ENCODE measurements at places on chromosomes 3 and 15. TPM values are rescaled to one million over a fixed set of nuclear protein-coding genes. Genes with fewer than 3 reads are reported as not detected.

Gene LRTM1
- polyA plus RNA-seq = not detected

Gene CCR3
- not detected for polyA plus RNA-seq

DNA sequence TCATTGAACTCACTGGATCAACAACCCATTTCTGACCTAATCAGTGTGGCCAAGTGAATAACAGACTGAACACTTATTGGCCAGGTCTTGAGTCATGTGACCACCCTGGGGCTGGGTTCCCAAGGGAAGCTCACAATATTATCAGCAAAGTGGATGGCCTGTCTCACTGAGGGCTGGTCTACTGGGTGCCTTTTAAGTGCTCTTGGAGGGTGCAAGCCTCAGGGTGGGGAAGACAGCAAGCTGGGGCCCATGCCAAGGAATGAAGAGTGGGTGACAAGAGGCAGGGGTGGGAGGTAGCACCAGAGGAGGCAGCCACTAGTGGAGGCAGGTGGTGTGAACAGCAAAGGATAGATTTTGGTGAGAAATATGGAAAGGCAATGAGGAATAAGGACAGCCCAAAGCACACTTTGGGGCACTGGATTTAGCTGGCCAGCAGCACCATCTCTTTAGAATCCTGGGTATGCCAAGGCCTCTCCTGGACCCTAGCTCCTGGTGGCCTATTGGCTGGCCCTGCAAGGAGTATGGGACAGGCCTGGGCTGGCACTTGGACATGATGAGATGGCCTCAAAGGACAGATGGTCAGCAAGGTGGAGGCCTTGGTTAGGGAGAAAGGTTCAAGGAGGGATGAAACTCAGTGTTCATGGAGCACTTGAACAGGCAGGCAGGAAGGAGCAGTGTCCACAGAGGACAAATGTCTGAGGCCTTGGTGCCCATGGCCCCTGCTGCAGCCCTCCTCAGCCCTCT lies 34.2 kb downstream of the HMCES start:
- peaks cover 40% of the 10 kb centered on the region for H3K4me1 ChIP-seq
- H3K36me3 ChIP-seq = no peaks in the 10 kb centered on the region
- H3K27ac ChIP-seq = no peak overlapping the region
- DNase-seq = no peak

Gene FOXL2NB
- polyA plus RNA-seq = not detected

DNA sequence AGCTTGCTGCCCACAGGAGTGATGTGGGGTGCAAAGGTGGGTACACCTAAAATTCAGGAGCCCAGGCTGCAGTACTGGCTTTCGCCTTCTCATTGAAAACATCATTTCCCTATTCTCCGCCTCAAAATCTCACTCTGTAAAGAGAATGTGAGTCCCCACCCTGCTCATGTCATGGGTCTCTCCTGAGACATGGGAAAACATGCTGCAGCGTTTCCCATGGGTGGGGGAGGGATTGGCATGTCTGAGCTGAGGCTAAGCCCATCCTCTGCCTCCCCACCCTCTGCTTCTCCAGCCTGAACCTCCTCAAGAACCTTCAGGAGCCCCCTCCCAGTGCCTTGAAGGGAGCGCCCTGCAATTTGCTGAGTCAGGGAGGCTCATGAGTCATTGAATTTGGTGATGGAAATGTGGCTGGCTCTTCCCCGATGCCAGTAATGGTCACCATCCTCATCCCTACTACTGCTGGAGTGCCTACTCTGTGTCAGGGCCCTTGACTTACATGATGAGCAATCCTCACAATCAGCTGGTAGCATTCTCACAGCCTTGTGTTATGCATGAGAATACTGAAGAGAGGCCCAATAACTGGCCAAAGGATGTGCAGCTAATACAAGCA lies 28.8 kb downstream of the WNT5A start:
- H3K4me3 ChIP-seq = no peak overlapping the region
- no peaks in the 10 kb centered on the region for H3K27me3 ChIP-seq
- no peak for DNase-seq

Gene AEN
- 11.6 TPM for polyA plus RNA-seq

Gene KPNA1
- polyA plus RNA-seq = 63.6 TPM

DNA sequence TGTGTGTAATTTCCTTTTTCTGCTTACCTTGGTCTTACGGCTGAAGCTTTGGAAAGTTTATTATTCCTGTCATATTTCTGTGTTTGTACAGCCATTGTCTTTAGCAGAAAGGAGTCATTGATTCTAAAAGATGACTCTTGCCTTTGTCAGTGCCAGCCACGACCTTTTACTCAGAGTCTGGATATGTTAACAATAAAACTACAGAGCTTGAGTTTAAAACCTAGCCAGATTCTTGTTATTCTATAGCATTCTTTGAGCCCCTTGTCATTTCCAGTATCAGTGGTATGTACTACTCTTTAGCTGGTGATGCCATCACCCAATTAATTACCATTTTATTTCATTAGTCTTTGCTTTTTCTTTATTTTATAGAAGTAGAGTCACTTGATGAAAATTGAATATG lies 142.4 kb downstream of the TCF12 start:
- peaks cover 69% of the 10 kb centered on the region for H3K4me1 ChIP-seq
- DNase-seq = no peak
- H3K27me3 ChIP-seq = no peaks in the 10 kb centered on the region
- H3K4me3 ChIP-seq = no peak overlapping the region
- no peaks in the 10 kb centered on the region for H3K36me3 ChIP-seq

- peaks cover 47% of the 10 kb centered on the region for H3K36me3 ChIP-seq
- no peak for DNase-seq
- H3K27ac ChIP-seq = peak overlapping the region; percentile 67
- H3K4me3 ChIP-seq = peak overlapping the region; percentile 44
Measured at GRCh38 chr3:33061782-33062181, 35.2 kb downstream of the GLB1 start.

GRCh38 chr3:55515550-55516246 lies 28.6 kb upstream of the WNT5A start:
- DNase-seq = no peak
- no peaks in the 10 kb centered on the region for H3K4me1 ChIP-seq
- H3K27ac ChIP-seq = no peak overlapping the region

DNA sequence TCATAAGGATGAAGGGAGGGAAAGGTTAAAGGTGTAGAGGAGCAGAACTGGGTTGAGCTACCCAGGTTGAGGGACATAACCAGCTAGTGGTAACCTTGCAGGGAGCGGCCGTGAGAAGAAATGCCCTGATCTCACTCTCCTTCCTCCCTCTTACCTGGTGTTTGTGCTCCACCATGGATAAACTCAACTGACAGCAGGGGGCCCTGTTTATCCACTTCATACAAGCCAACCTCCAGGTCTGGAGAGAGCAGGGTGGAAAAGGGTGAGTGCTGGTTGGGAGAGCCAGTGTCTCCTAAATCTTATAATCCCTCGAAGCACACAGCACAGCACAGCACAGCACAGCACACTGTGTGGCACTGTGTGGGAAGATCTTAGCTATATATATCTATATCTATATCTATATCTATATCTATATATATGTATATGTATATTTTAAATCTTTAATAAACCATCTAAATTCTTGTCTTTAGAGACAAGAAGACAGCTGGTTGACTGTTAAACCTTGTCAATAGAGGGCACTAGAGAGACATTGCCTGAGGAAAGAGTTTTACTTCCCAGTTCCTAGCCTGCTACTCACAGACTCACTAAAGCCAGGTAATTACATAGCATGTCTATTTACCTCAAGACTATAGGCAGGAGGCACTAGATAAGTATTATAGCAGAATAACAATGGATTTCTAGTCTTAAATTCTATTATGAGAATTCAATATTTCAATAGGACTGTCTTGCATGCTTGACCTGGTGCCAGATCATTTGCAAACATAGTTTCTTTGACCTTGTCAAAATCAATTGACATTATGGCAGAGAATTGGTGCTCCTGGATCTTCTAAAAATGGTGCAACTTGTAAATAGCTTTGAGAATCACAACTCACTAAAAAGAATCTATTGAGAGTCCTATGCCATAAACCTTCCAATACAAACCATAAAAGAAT lies 21.7 kb upstream of the FMN1 start:
- DNase-seq = no peak
- no peak overlapping the region for H3K4me3 ChIP-seq
- no peaks in the 10 kb centered on the region for H3K4me1 ChIP-seq
- H3K27ac ChIP-seq = no peak overlapping the region
- H3K36me3 ChIP-seq = no peaks in the 10 kb centered on the region
- peaks cover 3% of the 10 kb centered on the region for H3K27me3 ChIP-seq

Gene ALDH1L1
- polyA plus RNA-seq = not detected

Gene TF
- polyA plus RNA-seq = not detected

Gene TRIM42
- not detected for polyA plus RNA-seq

Gene SCAANT1
- not detected for polyA plus RNA-seq

GRCh38 chr15:40928821-40929659 lies at the start of gene DLL4:
Gene DLL4 (plus strand): TSS chr15:40929340. CDS start chr15:40929669, 329 bp downstream.
- peaks cover 58% of the 10 kb centered on the region for H3K4me1 ChIP-seq
- H3K36me3 ChIP-seq = no peaks in the 10 kb centered on the region
- H3K27me3 ChIP-seq = peaks cover 29% of the 10 kb centered on the region
- peak within 1 kb of the TSS; percentile 83 for H3K4me3 ChIP-seq
- H3K27ac ChIP-seq = no peak within 1 kb of the TSS

DNA sequence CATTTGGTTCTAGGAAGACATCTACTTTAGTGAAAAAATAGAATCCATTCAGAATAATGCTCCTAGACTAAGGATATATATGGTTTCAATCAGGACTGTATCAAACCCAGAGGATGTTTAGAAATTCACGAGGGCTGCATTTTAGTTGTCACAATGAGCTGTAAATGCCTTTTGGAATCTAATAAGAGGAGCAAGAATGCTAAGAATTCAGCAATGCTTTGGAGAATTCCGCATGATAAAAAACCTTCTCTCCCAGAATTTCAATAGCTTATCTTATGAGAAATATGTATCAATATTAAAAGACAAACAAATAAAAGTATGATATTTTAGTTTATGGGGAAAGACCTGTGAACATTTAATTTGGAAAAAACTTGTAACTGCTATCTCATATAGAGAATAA lies 885.1 kb downstream of the ZPLD1 start:
- H3K4me1 ChIP-seq = no peaks in the 10 kb centered on the region
- DNase-seq = no peak
- H3K36me3 ChIP-seq = no peaks in the 10 kb centered on the region
- H3K4me3 ChIP-seq = no peak overlapping the region
- H3K27me3 ChIP-seq = no peaks in the 10 kb centered on the region

- DNase-seq = no peak
- no peak overlapping the region for H3K4me3 ChIP-seq
- no peak overlapping the region for H3K27ac ChIP-seq
- H3K27me3 ChIP-seq = no peaks in the 10 kb centered on the region
Measured at GRCh38 chr3:116161575-116162525, 283.4 kb downstream of the LSAMP start.

Gene WDR49
- not detected for polyA plus RNA-seq

Gene MUC20
- not detected for polyA plus RNA-seq

Gene RTP3
- polyA plus RNA-seq = not detected

- DNase-seq = no peak
- H3K4me1 ChIP-seq = no peaks in the 10 kb centered on the region
- no peak overlapping the region for H3K4me3 ChIP-seq
- peaks cover 3% of the 10 kb centered on the region for H3K36me3 ChIP-seq
Measured at GRCh38 chr3:52857133-52857532, 22.3 kb upstream of the MUSTN1 start.

Gene SLC12A1
- not detected for polyA plus RNA-seq

Gene HDAC11
- polyA plus RNA-seq = 8.2 TPM

Gene GOLGA8J
- not detected for polyA plus RNA-seq

GRCh38 chr15:33145447-33145846 lies 49.1 kb downstream of the FMN1 start:
- peaks cover 4% of the 10 kb centered on the region for H3K27me3 ChIP-seq
- no peak overlapping the region for H3K27ac ChIP-seq
- H3K4me1 ChIP-seq = peaks cover 12% of the 10 kb centered on the region
- DNase-seq = no peak
- H3K36me3 ChIP-seq = no peaks in the 10 kb centered on the region
- H3K4me3 ChIP-seq = no peak overlapping the region

GRCh38 chr3:149090907-149091306 lies 4.6 kb upstream of the HLTF start:
- H3K27ac ChIP-seq = no peak overlapping the region

Gene TMIE
- polyA plus RNA-seq = not detected

DNA sequence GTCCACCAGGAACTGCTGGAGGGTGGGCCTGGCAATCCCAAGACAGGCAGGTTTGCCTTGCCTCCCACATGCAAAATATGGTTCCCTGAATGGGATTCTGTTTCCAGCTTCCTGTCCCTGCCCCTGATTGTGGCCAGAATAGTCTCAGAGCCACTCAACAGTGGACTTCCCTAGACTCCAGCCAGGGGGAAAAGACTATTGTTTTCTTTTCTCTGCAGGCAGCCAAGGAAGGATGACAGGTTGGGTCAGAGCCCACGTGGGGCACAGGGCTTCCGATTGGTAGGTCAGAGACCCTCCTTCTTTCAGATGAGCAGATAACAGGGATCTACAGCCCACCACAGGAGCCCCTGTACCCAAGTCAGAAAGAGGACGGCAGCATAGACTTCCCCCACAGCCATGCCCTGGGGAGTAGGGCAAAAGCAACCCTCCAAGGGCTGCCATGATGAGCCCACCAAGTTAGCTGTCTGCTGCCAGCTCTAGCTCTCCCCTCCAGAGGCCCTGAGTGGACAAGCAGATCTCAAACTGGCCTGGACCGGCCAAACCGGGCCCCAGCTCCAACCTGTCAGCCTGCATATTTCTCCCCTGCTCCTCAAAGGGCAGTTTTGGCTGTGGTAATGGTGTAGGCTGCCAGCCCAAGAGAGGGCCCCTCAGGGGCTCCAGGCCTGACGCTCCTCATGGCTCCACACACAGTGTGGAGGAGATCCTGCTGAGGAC lies 6.4 kb downstream of the TLR9 start:
- H3K4me3 ChIP-seq = peak overlapping the region; percentile 76
- peak overlapping the region; percentile 58 for H3K27ac ChIP-seq
- DNase-seq = no peak
- H3K27me3 ChIP-seq = peaks cover 5% of the 10 kb centered on the region
- H3K36me3 ChIP-seq = peaks cover 14% of the 10 kb centered on the region

DNA sequence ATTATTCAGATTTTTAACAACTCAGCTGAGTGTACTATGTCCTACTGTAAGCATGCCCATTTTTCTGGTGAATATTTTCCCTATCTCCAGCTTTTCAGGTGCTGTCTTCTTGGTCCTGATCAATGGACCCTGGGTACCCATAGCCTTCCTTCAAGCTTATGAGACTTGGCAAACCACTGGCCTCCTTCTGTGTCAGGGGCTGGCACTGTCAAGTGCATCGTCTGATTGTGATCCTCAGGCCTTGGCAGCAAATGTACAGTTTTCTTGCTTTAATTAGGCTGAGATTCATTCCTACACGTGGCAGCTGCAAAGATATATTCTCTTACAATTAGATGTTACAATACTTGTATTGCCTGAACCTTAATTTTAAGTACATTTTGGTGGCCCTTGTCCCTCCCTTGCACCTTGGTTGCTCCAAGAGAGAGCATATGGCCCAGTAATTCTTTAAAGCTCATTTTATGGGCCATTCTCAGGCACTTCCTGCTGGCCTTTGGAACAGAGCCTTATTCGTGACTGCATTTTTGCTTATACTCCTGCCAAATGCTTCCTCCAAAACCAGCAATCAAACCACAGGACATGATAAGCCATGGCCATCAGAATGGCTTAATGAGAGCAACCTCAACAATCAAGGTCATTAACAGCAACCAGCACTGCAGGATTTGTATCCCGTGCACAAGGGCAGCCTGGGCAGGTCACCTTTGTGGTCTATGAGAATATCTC lies 179.9 kb downstream of the CNTN6 start:
- no peak overlapping the region for H3K4me3 ChIP-seq
- no peaks in the 10 kb centered on the region for H3K36me3 ChIP-seq
- no peak overlapping the region for H3K27ac ChIP-seq
- H3K4me1 ChIP-seq = no peaks in the 10 kb centered on the region

GRCh38 chr3:183800243-183800863 lies 25.0 kb downstream of the MAP6D1 start:
- no peaks in the 10 kb centered on the region for H3K27me3 ChIP-seq
- no peak overlapping the region for H3K4me3 ChIP-seq
- no peak for DNase-seq
- peaks cover 52% of the 10 kb centered on the region for H3K36me3 ChIP-seq
- no peak overlapping the region for H3K27ac ChIP-seq
- H3K4me1 ChIP-seq = no peaks in the 10 kb centered on the region

GRCh38 chr15:98567951-98568350 lies 80.4 kb upstream of the IGF1R start:
- H3K27ac ChIP-seq = no peak overlapping the region
- H3K27me3 ChIP-seq = peaks cover 5% of the 10 kb centered on the region
